ENCODE measurements at places on chromosomes 6 and 20. TPM values are rescaled to one million over a fixed set of nuclear protein-coding genes. Genes with fewer than 3 reads are reported as not detected.

DNA sequence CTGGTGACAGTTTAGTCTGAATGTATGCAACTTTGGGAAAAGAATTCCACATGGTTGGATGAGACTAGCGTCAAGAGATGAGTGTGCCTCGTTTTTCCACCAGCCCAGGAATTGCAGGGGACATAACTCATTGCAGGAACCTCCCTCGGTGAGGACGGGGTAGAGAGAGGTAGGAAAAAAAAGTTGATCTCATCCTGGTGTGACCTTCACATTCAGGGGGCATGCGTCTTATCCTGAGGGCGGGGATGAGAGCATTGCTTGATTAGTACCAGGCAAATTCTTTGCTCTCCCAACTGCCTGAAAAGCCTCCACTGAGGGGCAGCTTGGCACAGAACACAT, 11.8 kb downstream of the TLDC2 start:
- H3K4me1 ChIP-seq = peaks cover 12% of the 10 kb centered on the region
- no peak for DNase-seq
- no peak overlapping the region for H3K4me3 ChIP-seq
- no peak overlapping the region for H3K27ac ChIP-seq
- H3K27me3 ChIP-seq = no peaks in the 10 kb centered on the region

GRCh38 chr20:25178563-25179438, 16.7 kb upstream of the ENTPD6 start:
- no peaks in the 10 kb centered on the region for H3K4me1 ChIP-seq
- H3K27ac ChIP-seq = no peak overlapping the region
- H3K4me3 ChIP-seq = no peak overlapping the region
- no peaks in the 10 kb centered on the region for H3K36me3 ChIP-seq
- peak; percentile 44 for DNase-seq

- H3K4me3 ChIP-seq = no peak overlapping the region
- H3K27ac ChIP-seq = no peak overlapping the region
- no peaks in the 10 kb centered on the region for H3K4me1 ChIP-seq
- no peaks in the 10 kb centered on the region for H3K27me3 ChIP-seq
Measured at GRCh38 chr6:162639951-162640350, 87.6 kb downstream of the PRKN start.

DNA sequence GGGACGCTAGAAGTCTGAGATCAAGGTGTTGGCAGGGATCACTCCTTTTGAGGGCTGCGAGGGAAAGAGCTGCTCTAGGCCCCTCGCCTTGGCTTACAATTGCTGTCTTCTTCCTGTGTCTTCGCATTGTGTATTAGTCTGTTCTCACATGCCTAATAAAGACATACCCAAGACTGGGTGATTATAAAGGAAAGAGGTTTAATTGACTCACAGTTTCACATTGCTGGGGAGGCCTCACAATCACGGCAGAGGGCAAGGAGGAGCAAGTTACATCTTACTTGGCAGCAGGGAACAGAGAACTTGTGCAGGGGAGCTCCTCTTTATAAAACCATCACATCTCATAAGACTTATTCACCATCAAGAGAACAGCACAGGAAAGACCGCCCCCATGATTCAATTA, 102.5 kb upstream of the ASF1A start:
- no peak for DNase-seq
- no peaks in the 10 kb centered on the region for H3K36me3 ChIP-seq
- H3K4me1 ChIP-seq = peaks cover 43% of the 10 kb centered on the region
- no peak overlapping the region for H3K4me3 ChIP-seq
- no peaks in the 10 kb centered on the region for H3K27me3 ChIP-seq

DNA sequence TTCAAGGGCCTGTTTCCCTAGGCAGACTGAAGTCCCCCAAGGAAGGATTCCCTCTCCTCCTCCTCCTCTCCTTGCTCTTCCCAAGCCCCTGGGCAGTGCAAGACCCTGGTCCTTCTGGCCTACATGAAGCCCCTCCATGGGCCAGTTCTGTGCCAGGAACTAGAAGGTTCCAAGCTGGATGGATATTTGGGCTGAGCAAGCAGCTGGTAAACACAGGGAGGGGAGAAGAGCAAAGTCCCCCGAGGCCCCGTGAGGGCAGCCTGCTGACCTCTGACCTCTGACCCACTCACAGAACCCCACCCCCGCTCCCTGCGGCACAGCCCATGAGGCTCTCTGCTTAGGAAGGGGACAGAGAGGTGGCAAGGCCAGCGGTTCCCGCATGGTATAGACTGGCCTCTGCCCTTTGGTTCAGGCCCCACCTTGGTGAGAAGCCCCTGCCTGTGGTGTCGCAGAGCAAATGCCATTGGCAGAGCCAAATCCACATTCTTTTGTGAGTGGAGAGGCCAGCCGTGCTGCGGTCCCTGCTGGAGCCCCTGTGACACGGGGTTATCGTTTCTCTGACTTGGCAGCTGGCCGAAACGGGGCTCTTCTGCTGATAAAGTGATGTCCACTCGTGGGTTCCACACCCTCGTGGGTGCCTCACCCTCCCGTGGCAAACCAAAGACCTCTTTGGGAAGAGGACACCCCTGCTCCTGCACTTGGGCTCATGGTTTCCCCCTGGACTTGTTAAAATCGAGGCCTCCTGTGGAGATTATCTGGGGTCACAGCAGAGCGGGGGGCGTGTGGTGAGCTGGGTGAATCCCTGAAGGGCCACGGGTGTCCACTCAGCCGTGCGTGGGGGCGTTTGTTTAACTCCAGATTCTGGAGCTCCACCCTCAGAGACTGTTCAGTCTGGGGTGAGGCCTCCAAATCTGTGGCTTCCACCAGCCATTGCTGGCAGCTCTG, 2.1 kb upstream of the CHRNA4 start:
- H3K27me3 ChIP-seq = no peaks in the 10 kb centered on the region
- H3K36me3 ChIP-seq = no peaks in the 10 kb centered on the region
- H3K4me1 ChIP-seq = no peaks in the 10 kb centered on the region
- H3K4me3 ChIP-seq = no peak overlapping the region
- DNase-seq = no peak

DNA sequence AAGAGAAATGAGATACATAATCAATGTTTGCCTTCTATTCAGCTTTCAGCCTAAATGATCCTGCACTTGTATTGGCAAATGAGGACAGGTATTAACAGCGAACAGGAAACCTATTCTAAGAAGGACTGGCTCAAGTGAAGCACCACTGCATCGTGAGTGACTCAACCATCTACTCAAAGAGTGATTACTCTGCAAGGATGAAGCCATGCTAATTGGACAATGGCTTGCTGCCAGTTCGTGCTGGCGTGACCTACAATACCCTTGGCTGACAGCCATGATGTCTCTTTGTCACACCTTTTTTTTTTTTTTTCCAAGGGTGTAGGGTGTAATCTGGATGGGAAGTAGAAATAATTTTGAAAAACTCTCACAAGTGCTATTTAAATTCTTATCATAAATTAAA, 104.9 kb downstream of the GJA10 start:
- H3K4me3 ChIP-seq = no peak overlapping the region
- no peaks in the 10 kb centered on the region for H3K4me1 ChIP-seq
- H3K36me3 ChIP-seq = no peaks in the 10 kb centered on the region
- no peak overlapping the region for H3K27ac ChIP-seq

GRCh38 chr6:162217811-162218493, 509.6 kb downstream of the PRKN start:
- H3K27ac ChIP-seq = no peak overlapping the region
- no peak overlapping the region for H3K4me3 ChIP-seq
- no peaks in the 10 kb centered on the region for H3K4me1 ChIP-seq

GRCh38 chr6:44898296-44898930, 429.7 kb upstream of the RUNX2 start:
- no peak overlapping the region for H3K4me3 ChIP-seq
- no peak overlapping the region for H3K27ac ChIP-seq
- H3K27me3 ChIP-seq = no peaks in the 10 kb centered on the region
- DNase-seq = no peak
- peaks cover 3% of the 10 kb centered on the region for H3K4me1 ChIP-seq

GRCh38 chr6:132087391-132087790, 136.2 kb upstream of the CCN2 start:
- DNase-seq = no peak
- no peaks in the 10 kb centered on the region for H3K36me3 ChIP-seq
- H3K4me3 ChIP-seq = no peak overlapping the region
- no peaks in the 10 kb centered on the region for H3K4me1 ChIP-seq

DNA sequence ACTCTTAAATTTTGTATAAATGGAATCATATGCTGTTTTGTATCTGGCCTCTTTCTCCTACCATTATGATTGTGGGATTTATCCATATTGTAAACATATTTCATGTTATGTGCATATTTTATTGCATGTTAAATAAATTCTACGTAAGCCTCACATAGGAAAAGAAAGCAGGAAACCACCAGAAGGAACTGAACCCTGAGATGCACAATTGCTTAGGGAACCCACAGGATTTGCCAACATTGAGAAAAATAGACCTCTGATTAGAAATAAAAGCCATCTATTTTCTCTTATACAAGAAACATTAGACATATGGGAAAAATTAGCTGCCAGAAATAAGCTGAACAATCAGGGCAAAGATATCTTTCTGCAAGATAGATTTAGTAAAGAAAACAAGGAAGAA, 111.2 kb upstream of the CARMIL1 start:
- H3K4me1 ChIP-seq = no peaks in the 10 kb centered on the region
- H3K27ac ChIP-seq = no peak overlapping the region
- no peaks in the 10 kb centered on the region for H3K36me3 ChIP-seq
- DNase-seq = no peak
- no peaks in the 10 kb centered on the region for H3K27me3 ChIP-seq

DNA sequence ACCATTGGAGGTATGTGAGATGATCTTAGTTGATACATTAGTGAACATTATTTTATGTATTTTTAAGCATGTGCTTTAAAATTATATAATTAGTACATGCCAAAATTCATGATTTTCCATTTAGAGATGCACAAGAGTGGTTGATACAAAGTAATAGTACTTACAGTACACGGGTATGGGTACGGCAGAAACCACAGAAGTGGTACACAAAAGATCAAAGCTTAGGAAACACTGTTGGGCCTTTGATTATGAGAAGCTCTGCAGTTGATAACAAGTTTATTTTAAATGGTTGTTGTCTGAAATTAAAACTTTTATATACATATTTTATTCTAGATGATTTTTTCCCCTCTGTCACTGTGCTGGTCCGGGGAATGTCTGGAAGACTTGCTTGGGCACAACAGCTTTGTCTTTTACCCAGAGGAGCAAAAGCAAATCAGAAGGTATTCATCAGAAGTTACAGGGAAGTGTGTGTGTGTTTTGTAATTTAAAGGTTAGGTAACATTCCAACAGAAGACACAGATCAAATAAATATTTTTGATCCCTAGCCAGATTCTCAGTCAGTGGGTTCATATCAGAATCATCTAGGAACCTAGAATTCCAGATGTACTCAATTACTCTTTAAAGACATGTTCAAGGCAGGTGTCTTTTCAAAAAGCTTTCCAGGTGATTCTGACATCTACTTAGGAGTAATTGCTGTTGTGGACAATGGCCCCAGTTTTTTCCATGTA, 32.5 kb upstream of the ADIG start:
- no peak overlapping the region for H3K27ac ChIP-seq
- H3K4me1 ChIP-seq = peaks cover 5% of the 10 kb centered on the region
- peaks cover 32% of the 10 kb centered on the region for H3K36me3 ChIP-seq
- no peaks in the 10 kb centered on the region for H3K27me3 ChIP-seq

- DNase-seq = no peak
- no peak overlapping the region for H3K27ac ChIP-seq
- H3K27me3 ChIP-seq = no peaks in the 10 kb centered on the region
- no peaks in the 10 kb centered on the region for H3K4me1 ChIP-seq
- H3K4me3 ChIP-seq = no peak overlapping the region
- H3K36me3 ChIP-seq = no peaks in the 10 kb centered on the region
Measured at GRCh38 chr6:159590835-159591234, 102.2 kb downstream of the SOD2 start.

DNA sequence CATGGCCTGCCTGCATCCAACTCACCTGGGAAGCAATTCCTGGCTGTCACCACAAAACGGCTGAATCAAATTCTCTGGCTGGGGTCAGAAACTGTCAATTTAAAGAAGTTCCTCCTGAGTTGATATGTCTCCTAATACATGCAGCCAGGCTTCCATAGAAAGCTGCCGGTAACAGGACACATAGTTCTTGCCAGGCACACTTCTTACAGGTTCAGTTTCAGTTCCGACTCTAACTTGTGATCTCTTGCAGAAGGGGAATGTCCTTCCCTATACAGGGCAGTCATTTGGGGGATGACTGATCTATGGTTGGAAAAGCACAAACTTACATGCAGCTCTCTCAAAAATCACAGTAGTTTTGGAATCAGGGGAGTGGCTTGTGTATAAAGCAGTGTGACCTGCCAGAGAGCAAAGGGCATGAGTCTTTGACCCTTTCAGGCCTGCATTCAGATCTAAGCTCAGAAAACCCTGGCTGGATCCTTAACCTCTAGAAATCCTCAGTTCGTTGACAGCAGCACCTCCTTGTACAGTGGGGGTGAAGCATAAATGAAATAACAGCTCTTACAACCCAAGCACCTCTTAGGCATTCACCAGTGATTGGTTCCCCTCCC, 195.6 kb downstream of the SCP2D1 start:
- no peak overlapping the region for H3K27ac ChIP-seq
- no peak for DNase-seq
- H3K4me3 ChIP-seq = no peak overlapping the region
- H3K4me1 ChIP-seq = no peaks in the 10 kb centered on the region
- no peaks in the 10 kb centered on the region for H3K36me3 ChIP-seq

DNA sequence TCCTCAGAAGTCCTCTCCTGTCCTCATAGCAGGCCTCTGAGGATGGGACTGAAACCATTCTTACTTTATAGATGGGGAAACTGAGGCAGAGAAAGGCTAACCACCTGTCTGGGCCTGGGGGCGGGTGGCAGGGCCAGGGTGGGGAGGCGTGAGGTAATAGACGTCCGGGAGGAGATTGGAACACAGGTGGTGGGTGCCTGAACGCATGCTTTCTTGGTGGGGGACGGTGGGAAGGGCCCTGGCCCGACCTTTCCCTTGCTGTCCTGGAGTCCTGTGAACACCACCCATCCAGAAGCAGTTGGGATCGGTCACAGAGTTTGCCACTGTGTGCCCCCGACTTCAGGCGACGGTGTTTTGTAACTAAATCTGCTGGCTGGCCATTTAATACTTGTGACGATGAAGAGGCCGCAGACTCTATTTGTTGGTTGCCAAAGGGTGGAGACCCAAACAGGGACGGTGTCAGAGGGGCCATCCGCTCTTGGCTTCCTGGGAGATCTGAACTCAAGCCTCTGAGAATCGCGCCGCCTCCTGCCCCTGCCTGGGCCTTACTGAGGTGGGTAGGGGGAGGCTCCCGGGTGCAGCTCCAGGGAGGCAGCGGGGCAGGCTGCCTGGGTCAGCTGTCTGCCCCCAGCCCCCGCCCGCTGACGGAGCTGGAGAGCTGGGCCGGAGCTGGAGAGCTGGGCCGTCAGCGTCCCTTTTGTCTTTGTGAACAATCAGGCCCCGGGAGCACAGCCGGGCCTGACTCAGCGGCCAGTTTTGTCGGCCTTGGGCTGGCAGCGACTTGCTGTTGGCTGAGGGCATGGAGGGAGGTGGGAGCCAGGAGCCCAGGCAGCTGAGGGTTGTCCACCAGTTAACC, 4.1 kb downstream of the RBM38 start:
- peak overlapping the region; percentile 90 for H3K27ac ChIP-seq
- H3K4me1 ChIP-seq = peaks cover 78% of the 10 kb centered on the region
- H3K4me3 ChIP-seq = no peak overlapping the region
- peaks cover 48% of the 10 kb centered on the region for H3K36me3 ChIP-seq
- no peak for DNase-seq
- H3K27me3 ChIP-seq = no peaks in the 10 kb centered on the region

Gene SLC17A9
- 2.1 TPM for total RNA-seq

Gene WDR46
- total RNA-seq = 60.8 TPM

Gene LINC00237
- total RNA-seq = not detected

Gene RSPH9
- not detected for total RNA-seq

Gene OPRL1
- 1.1 TPM for total RNA-seq

Gene VSTM2L
- not detected for total RNA-seq

Gene SLC17A3
- total RNA-seq = 1.00 TPM

Gene WFDC6
- not detected for total RNA-seq

Gene SNAP91
- total RNA-seq = not detected

Gene SRSF12
- not detected for total RNA-seq

Gene SAPCD1
- 2.7 TPM for total RNA-seq

Gene PNPLA1
- 0.42 TPM for total RNA-seq

Gene OLIG3
- total RNA-seq = not detected

Gene SLCO4A1
- 0.97 TPM for total RNA-seq

Data from CD4-positive, alpha-beta memory T cell (primary cell).